ENCODE measurements at places on chromosomes 5 and 9.

GRCh38 chr5:7897014-7897600 is 28.2 kb downstream of the MTRR start:
- no peak for DNase-seq

DNA sequence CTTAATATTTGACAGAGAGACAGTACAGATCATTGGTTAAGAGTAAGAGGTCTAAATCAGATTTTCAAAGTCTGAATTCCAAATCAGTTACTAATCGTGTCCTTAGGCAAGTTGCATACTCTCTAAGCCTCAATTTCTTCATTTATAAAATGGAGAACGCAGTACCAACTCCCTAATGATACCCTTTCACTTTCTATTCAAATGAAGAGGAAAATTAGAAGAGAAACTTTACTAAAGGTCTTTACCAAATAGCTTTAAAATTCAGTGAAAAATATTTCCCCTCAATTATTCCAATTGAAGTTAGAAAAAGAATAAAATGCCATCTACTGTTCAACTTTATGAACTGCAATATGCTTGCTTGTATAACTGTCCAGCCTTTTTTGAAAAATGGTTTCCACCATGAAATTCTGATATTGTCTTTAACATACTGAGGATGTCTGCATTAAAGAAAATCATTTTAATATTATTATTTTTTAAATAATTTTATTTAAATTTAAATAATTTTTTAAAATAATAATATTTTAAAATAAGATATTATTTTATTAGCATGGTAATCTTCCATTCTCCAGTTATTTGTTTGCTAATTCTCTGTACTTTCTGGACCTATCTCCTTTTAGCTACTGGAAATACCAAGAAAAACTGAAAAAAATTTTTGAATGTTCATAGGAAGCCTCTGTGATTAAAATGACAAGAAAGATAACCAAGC is 36.0 kb downstream of the POC5 start:
- DNase-seq, result peak; percentile 42

GRCh38 chr5:102794047-102794446 is 38.9 kb downstream of the PAM start:
- no peak for DNase-seq

GRCh38 chr5:168128111-168128510 is 163.3 kb upstream of the WWC1 start:
- no peak for DNase-seq

DNA sequence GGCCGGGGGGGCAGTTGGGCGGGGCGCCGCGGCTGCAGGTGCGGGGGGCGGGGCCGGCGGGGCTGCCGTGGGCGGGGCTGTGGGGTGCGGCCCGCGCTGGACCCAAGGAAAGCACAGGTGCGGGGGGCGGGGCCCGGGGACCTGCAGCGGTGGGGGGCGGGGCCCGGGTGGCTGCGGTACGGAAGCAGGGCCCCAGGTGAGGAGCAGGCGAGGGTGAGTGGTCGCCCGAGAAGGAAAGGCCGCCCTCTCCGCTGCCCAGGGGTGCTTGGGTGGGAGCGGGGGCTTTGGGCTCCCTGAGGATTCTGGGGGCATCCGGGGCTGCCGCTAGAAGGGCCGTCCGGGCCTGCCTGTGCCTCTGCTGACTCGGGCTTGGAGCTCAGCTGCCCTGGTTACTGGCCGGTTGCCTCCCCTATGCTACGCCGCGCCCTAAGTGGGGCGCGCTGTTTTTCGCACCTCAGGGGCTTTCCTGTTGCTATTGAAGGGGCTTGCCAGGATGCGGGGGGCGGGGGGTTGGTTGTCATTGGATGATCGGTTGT is 767 bp downstream of the RALGPS1 start:
- no peak for DNase-seq

DNA sequence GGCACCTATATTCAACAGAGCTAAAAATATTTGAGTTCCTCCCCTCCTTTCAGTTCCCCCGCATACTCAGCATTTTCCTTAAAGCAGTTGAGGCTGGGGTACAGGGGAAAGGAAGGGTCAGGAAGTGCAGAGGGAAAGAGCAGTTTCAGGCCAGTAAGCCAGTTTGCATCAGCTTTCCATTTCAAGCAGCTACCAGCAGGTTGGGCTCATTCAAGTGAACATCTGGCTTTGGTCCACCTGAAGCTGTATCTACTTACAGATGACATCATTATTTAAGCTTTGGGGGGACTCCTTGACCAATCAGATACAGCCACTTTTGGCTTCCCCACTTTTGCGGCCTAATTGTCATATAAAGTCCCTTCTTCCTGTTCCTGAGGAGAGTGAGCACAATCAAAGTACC is 8.2 kb upstream of the ACO1 start:
- no peak for DNase-seq

GRCh38 chr9:114156657-114157421 is 1.5 kb downstream of the COL27A1 start:
- peak; percentile 78 for DNase-seq

DNA sequence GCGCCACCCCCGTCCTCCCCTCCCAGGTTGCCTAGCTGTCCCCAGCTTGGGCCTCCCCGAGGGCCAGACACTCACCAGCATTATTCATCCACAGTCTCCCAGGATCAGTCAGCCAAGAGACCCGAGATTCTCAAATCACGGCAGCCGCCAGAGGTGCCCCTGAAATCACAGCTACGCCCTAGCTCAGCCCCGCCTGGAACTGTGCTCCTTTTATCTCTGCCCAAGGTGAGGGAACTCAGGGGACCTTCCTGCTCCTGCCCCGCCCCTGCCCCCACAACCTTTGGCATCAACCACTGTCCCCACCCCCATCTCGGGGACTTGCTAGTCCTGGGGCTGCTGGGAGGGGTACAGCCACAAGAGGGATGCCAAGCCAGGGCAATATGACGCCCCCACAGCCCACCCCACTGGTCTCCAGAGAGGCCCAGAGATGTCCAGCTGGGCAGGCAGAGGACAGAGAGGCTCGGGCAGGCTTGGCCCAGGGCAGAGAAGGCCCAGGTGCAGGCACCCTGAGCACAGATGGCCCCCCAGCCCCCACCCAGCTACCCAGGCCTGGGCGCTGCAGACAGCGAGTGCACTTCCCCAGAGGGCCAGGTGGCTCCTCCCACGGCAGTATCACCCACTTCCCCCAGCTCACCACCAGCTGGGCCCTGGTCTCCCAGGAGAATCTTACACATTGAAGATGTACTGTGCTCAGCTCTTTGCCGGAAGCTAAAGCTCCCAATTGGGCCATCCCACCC is at the start of gene FUT7:
FUT7 (minus strand) TSS at position 185 of the 737 bp plus-strand sequence; CDS start at position 88, 97 bp downstream.
- no peak for DNase-seq

DNA sequence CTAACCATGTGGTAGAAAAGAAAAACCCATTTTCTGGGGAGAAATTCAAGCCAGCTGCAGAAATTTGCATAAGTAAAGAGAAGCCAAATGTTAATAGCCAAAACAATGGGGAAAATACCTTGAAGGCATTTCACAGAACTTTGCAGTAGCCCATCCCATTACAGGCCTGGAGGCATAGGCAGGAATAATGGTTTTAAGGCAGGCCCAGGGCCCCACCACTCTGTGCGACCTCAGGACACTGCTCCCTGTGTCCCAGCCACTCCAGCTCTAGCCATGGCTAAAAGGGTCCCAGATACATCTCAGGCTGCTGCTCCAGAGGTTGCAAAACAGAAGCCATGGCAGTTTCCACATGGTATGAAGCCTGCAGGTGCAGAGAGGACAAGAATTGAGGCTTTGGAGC is 253.3 kb downstream of the CTNND2 start:
- DNase-seq, result no peak

DNA sequence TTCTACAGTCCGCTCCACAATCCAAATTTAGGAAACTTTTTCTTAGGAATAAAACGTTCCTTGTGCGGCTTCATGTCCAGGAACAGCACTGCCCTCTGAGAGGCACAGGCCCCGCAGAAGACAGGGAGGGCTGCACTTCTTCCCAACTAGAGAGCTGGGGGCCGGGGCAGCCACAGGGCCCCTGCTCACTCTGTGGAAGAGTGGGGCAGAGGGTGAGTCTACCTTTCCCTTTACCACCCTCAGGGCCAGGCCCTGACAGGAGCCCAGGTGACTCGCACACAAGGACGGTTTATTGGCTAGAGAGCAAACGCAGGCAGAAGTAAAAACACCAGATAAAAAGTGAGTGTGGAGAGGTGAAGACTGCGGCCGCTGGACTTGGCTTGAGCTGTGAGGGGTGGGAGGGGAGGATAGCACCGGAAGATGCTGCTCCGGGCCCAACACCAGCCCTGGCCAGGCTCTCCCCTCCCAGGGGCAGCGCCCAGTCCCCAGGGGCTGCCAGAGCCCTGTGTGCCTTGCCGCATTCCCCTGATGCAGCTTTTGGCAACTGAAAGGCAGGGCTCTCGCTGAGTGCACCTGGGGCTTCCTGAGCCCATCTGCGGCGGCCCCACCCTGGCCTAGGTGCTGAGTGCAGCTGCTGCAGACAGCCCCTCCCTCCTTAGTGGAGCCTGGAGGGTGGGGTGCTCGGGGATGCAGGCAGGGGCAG is 20.2 kb downstream of the SH3GLB2 start:
- no peak for DNase-seq

DNA sequence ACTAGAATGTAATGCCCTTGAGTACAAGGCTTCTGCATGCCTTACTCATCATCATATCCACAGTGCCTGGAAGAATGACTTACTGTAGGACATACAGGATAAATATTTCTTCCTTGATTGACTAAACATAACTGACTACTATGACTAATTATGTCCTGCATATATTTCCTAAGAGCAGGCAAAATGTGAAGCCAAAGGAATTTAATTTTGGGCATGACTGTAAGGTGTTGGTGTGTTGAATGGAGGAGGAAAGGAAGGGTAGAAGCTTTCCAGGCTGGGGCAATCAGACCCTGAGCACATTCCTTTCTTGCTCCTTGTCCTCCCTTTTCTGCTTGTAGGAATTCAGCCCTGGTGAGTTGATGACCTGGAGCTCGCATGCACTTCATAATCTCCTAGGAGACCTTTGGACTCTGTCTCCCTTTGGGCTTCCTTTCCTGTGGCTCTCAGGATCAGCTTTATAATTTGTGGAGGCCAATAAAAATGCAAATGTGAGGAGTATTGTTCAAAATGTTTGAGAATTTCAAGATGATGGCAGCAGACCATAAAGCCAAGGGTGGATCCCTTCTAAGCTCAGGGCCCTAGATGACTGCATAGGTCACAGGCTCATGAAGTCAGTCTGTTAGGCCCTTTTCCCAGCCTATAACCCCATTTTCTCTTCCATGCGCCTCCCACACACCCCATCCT is 174.0 kb downstream of the HMHB1 start:
- DNase-seq, result no peak

GRCh38 chr5:160387445-160387844 is 12.4 kb downstream of the FAM200C start:
- no peak for DNase-seq

- DNase-seq, result no peak
Observed at GRCh38 chr9:75685062-75685461, 205.4 kb upstream of the PCSK5 start.

GRCh38 chr5:173882632-173883031 is 5.5 kb upstream of the CPEB4 start:
- no peak for DNase-seq

- no peak for DNase-seq
Observed at GRCh38 chr5:59361454-59361853, 532.1 kb downstream of the PDE4D start.

GRCh38 chr5:154727361-154727760 is 27.8 kb upstream of the LARP1 start:
- DNase-seq, result no peak

GRCh38 chr9:85514256-85514655 is 227.5 kb downstream of the AGTPBP1 start:
- DNase-seq, result no peak

DNA sequence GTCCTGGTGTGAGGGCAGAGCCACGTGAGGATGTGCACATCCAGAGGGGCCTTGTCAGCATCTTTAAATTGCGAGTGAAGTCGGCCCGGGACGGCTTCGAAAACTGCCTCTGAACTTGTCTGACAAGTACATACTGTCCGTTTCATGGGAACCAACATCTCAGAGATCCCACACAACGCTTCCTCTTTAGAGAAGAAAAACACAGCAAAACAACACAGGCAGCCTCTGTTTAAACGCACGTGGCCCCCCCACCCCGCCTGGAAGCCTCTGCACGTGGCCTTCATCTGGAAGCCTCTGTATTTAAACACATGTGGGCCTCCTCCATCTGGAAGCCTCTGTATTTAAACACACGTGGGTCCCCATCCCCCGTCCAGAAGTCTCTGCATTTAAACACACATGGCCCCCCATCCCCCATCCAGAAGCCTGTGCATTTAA is 29.2 kb downstream of the CEP72 start:
- DNase-seq, result peak; percentile 8

DNA sequence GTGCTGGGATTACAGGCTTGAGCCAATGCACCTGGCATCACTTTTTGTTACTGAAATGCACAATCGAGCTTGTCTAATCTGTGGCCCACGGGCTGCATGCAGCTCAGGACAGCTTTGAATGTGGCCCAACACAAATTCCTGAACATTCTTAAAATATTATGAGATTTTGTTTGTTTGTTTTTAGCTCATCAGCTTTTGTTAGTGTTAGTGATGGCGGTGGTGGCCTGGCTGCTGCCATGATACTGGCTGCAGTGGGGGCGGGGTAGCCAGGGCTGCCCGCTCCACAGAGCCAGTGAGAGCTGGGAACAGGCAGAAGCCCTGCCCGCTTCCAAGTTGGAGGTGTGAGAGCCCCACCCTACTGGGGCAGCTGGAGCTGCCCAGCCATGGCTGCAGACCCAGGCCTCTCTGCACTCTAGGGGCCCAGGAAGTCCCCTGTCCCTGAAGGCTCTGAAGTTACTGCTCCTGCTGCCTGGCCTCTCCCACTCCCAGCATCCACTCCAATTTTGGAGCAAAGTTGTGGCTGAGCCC is 76.6 kb upstream of the SHB start:
- DNase-seq, result no peak

- peak; percentile 74 for DNase-seq
Observed at GRCh38 chr5:171580502-171581265, 161.2 kb downstream of the FGF18 start.

- DNase-seq, result no peak
Observed at GRCh38 chr9:18398038-18398437, 75.9 kb upstream of the ADAMTSL1 start.

DNA sequence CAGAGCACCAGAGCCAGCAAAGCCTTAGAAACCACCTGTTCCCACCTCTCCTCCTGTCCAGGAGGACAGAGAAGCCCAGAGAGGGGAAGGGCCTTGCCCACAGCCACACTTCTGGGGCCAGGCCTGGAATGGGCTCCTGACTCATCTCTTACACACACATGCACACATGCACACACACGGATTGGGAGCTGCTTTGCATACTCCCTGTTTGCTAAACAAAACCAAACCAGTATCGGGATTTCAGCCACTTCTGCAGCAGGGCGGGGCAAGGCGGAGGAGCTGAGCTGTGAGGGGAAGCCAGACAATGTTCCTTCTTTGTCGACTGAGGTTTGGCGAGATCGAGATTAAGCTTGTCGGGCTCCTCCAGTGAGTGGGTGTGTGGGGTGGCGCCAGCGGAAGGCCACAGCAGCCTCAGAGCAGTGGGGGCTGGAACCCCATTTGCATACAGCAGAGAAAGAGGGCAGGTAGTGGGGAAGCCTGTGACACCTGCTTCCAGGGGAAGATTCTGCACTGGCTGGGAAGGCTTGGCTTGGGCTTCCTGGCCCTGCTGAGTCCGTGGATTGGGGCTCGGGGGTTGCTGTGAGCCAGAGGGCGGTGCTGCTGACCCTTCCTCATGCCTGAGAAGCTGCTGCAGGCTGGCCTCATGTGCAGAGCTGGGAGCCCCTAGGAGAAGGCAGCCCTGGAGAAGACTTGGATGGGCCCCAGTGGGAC is 16.1 kb downstream of the GFI1B start:
- peak; percentile 21 for DNase-seq

GRCh38 chr9:100028201-100028784 is 70.5 kb downstream of the ERP44 start:
- DNase-seq, result peak; percentile 44

GRCh38 chr9:32738501-32739172 is 44.7 kb upstream of the TMEM215 start:
- DNase-seq, result no peak

All from skin of body (tissue), 3 donors.